Effector CD8-positive, alpha-beta T cell (primary cell): ENCODE measurements at places on chromosomes 2 and 18.

DNA sequence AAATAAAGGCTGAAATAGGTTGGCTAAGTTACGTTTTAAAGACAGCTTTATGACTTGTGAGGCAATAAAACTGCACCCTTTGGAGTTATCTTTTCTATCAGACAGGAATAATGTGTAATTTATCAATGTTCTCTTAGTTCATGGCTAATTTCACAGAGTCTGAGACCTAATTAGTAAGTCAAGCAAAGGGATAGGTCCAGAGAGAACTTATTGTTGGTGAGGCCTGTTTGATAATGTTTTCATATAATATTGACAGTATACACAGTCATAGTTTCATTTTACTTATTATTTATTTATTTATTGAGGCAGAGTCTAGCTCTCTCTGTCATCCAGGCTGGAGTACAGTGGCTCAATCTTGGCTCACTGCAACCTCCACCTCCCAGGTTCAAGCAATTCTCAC, 1.9 kb upstream of the IL36RN start:
- no peak for DNase-seq

- DNase-seq: no peak
These were observed 84.2 kb downstream of the TEX51 start for GRCh38 chr2:126982935-126983334.

GRCh38 chr2:171386627-171387026, 47.2 kb downstream of the METTL8 start:
- no peak for DNase-seq

GRCh38 chr2:205822579-205822978, 140.3 kb downstream of the NRP2 start:
- DNase-seq: no peak

DNA sequence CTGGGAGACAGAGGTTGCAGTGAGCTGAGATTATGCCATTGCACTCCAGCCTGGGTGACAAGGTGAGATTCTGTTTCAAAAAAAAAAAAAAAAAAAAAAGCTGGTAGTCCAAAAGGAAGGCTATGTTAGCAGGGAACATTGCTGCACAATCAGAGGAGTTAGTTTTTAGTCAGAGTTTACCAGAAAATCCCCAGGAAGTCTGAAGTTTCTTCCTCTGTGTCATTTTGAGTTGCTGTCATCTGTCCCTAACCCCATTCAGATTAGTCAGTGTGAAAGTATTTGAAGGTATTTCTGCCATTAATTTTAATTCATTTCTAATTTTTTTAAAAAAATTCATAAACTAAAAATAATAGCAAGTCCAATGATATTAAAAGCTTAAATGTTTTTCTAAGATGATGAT, 33.5 kb upstream of the CERS6 start:
- no peak for DNase-seq

DNA sequence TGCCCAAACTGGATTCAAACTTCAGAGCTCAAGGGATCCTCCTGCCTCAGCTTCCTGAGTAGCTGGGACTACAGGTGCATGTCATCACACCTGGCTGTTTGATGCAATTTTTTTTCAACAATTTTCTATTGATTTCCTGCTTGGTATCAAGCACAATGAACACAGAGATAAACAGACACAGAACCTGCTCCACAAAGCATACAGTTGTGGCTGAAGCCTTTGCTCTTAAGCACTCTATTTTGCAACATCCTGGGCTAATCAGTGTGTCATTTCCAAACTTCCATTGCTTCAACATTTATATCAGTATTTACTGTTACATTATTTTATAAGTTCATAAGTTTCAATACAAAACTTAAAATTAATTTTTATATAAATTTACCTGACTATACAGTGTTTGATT, 79.4 kb downstream of the NEB start:
- no peak for DNase-seq

DNA sequence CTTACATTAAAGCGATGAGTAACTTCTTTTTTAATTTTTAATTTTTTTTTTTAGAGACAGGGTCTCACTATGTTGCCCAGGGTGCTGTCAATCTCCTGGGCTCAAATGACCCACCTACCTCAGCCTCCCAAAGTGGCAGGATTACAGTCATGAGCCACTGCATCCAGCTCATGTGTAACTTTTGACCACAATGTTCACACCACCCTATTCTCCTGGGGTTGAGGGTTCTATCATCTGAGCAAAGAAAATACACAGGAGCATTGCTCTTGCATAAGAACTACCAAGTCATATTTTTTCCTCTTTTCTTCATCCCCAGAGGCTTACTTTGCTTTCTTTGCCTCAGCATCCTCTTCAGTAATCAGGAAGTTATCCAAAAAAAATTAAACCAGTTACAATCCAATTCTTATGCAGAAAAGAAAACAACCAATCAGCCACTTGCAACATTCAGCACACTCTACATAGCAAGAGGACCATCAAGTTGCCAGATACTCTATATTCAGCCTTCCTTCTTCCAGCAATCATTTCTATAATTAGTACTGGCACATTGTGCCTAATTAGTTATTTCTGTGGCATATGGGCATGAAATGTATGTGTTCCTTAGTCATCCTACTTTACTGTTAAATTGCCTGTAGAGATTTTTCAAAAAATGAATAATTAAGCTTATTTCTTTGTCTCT, 345.6 kb downstream of the AKAIN1 start:
- no peak for DNase-seq

GRCh38 chr2:155846259-155846658, 486.3 kb downstream of the NR4A2 start:
- DNase-seq: no peak

DNA sequence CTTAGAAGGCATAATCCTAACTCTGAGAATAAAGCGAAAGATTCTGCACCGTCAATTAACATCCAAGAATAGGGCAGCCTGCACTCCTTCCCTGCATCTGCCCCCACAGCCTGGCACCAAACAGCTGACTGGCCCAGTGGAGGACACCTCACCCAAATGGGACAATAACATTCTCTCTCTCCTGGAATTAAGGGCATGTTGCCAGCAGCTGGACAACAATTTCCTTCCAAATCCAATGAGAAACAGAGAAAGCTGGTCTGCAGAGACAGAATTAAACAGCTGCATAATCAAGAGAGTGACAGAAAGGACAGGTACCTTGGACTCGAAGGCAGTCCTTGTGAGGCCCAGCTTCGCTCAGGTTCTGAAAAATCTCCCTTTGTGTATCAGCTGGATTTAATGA, 15.0 kb downstream of the COX7A2L start:
- no peak for DNase-seq

DNA sequence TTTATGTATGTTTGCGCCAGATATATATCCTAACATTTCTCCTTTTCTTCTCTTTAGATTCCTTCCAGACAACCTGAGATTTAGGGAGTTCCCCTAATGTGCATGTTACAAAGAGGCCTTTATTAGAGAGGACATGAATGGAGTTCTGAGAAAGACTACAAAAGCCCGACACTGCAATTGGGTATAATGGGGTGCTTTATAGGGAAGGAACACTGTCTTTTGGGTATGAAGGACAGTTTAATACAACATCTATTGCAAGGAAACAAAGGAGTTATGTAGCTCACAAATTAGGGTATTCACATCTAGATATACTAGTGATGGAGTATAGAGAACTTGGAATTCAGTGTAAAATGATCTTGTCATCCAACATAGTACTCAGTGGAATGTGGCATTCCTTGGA, 383.8 kb downstream of the FIGN start:
- DNase-seq: no peak

DNA sequence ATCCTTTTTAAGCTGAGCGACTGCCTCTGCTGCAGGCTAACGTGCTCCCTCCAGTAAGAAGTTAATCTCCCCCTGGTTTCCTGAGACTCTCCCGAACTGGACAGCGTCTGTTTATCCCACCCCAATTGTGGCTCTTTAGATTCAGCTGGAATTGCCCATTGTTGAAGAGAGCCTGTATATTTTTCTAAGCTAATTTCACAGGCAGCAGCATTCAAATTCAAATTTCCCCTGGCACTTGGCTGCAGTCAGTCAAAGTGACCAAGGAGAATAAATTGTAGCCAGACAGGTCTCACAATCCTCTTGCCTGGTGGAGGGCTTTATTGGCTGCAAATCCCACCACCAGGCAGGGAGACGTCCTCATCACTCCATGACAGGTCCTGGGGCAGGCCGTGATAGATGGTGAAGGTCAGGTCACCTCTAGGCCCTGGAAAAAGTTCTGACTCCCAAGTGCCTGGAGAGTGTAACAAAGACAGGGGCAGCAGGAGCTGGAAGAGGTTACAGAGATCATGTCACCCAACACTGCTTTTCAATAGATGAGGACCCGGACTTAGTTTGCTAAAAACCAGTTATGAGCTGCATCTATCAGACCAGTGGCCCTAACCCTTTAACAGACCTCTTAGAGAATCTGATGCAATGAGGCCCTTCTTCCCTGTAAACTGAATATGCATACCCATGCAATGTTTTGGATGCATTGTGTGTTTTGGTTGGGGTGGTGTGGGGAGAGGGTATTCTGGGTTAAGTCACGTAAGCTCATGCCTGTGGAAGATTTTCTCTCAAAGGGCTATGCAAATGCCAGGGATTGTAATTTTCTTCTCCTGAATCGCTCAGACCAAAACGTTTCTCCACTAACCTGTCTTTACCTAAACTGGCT, 32.3 kb upstream of the C18orf32 start:
- DNase-seq: no peak
